M059J (cell line): ENCODE measurements at places on chromosomes 7 and 10. TPM values are rescaled to one million over a fixed set of nuclear protein-coding genes. Genes with fewer than 3 reads are reported as not detected.

Gene MAGI2
- 0.57 and 1.2 TPM in 2 replicates for total RNA-seq

Gene HMX3
- total RNA-seq, result not detected in 2 replicates

Gene SPAM1
- not detected in 2 replicates for total RNA-seq

Gene SHH
- not detected in 2 replicates for total RNA-seq

Gene PLXDC2
- 2.8 and 3.3 TPM in 2 replicates for total RNA-seq

Gene C1QL3
- not detected in 2 replicates for total RNA-seq

Gene ZNF775
- 2.5 and 5.3 TPM in 2 replicates for total RNA-seq

Gene ANKRD2
- total RNA-seq, result not detected in 2 replicates

Gene SLC12A9
- 6.2 and 17.2 TPM in 2 replicates for total RNA-seq

Gene TMEM26
- total RNA-seq, result 4.5 and 5.7 TPM in 2 replicates

Gene TCF7L2
- total RNA-seq, result 0.34 and 2.6 TPM in 2 replicates

DNA sequence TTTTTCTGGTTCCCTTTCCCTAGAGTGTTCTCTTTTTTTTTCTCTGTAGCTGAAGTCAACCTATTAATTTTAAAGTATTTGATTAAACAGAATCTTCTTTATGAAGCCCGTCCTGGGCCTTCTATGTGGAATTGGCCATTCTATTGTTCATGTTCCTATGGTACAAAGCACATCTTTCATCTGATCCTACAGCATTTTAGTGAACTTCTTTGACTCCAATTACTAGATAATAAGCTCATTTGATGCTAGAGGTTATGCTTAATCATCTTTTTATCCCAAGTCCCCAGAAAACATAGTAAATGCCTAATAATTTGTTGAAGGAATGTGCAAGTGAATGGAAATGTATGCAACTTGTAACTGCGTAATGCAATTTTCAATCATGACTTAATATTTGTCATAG is 472.0 kb upstream of the KLF6 start:
- DNase-seq, result no peak

DNA sequence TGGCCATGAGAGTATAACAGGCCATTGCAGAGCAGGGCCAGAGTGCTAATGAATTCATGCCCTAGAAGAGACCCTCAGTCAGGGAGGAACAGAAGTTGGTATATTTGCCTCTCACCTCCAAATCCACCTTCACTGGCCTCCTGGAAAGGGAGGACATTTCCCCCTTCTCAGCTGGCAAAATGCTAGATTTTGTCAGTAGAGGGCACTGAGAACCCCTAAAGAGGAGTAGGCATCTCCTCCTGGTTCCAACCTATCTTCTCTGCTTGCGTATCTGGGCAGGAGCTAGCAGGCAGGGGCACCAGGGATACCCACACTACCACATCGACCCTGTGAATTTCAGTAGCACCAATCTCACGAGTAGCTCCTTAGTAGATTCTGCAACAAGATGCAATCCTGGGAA is 79.8 kb upstream of the GHITM start:
- no peak for DNase-seq

DNA sequence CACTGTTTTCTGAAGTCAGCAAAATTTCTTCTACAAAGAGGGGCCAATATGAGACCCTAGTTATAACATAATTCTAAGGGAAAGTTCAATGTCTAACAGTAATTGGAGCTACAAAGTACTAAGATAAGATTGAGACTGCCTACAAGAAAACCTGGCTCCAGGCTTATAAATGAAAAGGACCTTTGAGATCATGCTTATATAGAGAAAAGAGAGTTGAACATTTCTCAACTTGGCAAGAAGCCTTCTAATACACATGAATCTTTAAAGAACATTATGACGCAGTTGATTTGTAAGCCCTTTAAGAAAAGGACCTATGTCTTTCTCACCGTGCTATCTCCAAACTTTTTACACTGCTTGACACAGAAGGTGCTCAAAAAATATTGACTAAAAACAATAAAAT is 87.9 kb downstream of the TPK1 start:
- DNase-seq, result no peak

- no peak for DNase-seq
Measured at GRCh38 chr10:20128811-20129210, 312.6 kb downstream of the PLXDC2 start.

GRCh38 chr7:157870644-157871290 is 534.0 kb downstream of the DNAJB6 start:
- DNase-seq, result no peak

GRCh38 chr7:115032715-115033703 is 111.1 kb downstream of the MDFIC start:
- DNase-seq, result no peak

DNA sequence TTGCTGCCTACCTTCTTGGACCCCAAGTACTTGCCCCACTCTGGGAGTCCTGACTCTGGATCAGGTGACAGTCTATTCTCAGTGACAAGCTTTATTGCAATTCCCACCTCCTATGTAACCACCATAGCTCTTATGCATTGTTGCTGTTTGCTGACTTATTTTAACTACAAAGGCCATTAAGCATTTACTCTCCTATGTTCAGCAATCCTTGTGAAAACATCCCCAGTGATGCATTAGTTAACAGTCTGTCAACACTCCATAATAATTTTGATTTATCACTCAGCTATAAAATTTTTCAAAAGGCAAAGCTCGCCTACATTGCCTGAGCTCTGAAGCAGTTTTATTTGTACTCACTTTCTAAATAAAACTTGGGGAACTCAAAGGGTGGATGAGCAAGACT is 871.8 kb upstream of the SORCS1 start:
- DNase-seq, result no peak

GRCh38 chr7:105674200-105674920 is 93.1 kb upstream of the EFCAB10 start:
- no peak for DNase-seq

DNA sequence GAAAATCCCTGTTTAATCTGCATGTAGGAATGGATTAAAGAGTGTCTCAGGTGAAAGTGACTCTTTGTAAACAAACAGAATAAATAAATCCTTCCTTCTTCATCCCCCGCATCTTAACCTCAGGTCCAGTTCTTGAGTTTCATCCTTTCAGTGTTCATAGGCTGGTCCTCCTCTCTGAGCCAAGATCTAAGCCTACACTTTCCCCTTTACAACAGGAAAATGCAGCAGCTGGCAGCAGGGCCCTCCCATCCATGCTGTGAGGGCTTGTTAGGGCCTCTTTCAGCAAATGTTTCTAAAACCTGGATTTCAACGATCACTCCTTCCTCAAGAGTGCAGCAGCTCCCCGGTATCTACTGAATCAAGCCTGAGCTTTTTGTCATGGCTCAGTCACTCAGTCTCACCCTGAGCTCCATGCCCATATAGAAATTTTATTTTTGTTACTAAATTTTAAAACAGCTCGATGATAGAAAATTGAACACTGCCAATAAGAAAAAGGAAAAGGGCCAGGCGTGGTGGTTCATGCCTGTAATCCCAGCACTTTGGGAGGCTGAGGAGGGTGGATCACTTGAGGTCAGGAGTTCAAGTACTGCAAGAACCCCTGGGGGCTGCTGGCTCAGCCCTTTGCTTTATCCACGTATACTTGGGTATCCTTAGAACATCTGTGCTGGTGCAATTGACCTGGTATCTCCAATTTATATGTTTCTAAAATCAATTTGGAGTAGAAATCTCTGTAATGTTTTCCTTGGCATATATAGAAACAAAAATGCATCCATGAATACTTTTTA is 15.6 kb downstream of the BLNK start:
- DNase-seq, result no peak

- no peak for DNase-seq
Measured at GRCh38 chr7:155526225-155526624, 20.1 kb downstream of the CNPY1 start.

DNA sequence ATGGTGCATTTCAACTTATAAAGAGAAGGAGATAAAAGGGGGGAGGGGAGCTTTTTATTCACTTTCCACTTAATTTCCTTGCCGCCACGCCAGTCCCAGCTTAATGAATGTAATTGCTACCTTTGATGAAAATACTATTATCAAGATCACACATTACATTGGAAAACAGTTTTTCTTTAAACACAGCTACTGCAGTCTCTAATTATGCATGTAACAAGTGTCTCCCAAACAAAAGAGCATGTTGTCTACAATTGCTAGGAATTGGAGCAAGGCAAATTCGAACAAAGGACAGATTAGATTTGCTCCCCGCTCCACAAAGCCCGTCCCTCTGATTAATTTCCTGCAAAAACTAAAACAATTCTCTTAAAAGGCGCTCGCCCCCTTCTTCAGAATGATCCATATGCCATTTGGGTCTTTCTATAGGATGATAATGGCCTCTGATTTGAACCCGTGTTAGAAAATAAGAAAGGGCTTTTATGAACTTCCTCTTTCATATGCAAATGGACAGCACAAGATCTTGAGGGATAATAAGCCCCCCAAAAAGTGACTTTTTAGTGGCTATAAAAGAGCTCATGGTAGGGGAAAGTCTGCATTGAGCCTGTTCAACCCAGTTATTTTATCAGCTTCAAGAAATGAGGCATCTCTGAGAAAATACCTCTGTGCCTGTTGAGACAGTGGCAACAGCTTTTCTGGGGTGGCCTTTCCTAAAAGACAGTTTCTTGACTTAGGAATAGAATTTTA is 60.6 kb downstream of the ACADSB start:
- no peak for DNase-seq

DNA sequence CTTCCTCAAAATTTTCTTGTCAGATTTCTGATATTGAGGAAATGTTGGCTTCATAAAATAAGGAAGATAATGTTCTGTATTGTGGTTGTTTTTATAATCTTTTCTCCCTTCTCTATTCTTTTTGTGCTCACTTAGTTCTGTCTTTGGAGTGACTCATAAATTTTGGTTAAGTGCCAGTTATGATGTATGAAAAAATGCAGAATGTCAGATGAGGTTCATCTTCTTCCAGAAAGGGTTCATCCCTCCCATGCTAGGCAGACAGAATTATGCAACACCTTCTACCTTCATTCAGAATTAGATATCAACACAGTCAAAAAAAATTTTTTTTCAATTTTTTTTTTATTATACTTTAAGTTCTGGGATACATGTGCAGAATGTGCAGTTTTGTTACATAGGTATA is 36.6 kb upstream of the CYP2C19 start:
- DNase-seq, result peak; percentile 2

GRCh38 chr7:158572000-158572828 is 15.4 kb downstream of the PTPRN2 start:
- DNase-seq, result peak; percentile 11

GRCh38 chr10:90862908-90863514 is 5.2 kb upstream of the HTR7 start:
- DNase-seq, result peak; percentile 55

GRCh38 chr7:47473499-47474210 is 108.3 kb downstream of the TNS3 start:
- DNase-seq, result no peak

DNA sequence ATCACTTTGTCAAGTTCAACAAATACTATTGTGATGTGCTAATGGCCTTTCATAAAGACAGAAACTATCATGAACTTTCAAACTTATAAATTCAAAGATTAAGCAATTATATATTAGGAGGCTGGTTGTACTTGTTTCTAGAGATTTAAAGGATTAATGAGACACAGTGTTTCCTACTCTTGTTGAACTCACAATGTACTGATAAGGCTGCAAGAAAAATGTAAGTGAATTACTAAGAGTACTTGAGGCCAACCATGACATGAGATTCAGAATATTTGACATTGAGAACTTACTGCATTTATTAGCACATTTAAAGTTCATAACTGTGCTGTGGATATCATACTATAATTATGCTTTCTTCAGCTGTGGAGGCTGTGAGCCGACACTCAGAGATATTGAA is 1210.5 kb upstream of the SORCS1 start:
- DNase-seq, result no peak

DNA sequence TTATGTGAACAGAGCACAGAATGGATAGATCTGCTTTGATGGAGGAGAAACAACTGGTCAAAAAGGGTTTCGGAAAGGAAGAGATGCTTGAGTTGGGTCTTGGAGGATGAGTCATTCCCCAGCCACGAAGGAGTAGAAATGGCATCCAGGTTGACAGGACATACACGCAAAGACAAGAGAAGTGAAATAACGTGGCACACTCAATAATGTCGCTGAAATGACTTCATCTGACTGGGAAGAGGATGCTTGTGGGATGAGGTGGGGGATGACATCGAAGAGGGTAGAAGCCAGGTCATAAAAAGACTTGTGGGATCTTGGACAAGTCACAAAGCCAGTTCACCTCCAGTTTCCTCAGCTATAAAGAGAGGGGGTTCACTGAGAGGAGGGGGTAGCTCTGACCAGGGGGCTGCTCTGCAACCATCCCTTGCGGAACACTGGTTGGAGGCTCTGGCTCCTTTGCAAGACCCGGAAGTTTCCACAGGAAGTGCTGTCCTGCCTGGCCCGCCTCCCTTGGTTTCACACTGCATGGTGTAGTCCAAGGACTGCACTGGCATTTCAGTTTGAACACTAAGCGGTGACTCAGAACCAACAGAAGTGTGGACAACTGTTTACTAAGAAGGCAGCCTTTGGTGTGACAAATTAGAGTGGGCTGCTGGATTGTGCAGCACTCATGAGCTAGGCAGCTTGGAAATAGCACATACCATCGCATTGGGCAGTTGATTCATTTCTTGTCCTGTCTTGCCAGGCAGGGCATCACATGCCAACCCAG is 189.9 kb upstream of the ADO start:
- DNase-seq, result peak; percentile 84

DNA sequence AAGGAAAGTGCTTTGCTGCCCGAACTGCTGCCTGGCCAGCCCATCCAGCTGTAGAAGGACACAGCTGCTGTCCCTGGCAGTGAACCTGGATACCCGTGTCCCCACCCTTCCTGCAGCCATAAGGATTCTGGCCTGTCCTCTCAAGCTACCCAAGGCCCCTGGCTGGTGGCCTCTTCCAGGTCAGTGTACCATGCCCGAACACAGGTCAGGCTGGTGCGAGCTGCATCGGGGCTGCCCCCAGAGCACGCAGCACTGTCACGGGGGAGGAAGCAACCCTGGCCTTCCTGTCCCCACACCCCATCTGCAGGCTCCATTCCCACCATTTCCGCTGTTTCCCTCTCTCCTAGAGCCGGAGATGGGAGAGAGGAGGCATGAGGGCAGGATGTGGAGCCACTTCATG is 30.5 kb upstream of the PWWP2B start:
- DNase-seq, result no peak

- peak; percentile 29 for DNase-seq
Measured at GRCh38 chr7:121442845-121443244, 46.7 kb upstream of the FAM3C start.

- DNase-seq, result peak; percentile 43
Measured at GRCh38 chr10:103685880-103686669, 169.3 kb downstream of the SH3PXD2A start.

DNA sequence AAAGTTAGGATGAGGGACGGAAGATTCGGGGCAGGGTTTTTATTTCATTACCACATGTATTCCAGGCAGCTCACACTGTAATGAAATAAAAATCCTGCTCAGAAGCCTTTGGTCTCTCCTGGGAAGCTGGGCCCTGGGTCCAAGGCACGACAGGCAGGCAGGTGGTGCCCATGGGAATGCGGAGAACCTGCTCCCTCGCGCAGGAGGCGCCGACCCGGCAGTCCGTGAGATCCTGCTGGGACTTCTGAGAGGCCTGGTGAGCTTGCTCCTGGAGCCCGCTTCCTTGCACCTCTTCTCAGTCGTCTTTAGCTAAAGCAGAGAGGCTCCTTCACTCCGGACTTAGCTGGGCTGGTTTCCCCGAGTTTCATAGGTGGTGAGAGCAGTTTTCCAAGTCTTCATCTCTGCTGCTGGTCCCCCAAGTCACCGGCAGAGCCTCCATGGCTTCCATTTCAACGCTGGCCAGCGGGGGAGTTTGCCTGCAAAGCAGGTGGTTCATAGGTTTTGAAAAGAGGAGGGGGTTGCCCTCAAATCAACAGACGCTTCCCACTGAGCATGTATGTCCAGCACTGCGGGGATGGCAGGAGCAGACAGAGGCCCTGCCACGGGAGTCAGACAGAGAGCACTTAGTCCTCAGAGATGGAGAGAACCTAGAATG is 24.5 kb downstream of the IL15RA start:
- DNase-seq, result no peak

- DNase-seq, result no peak
Measured at GRCh38 chr7:143384148-143384547, 3.0 kb downstream of the ZYX start.
